ENCODE measurements at places on chromosomes 16 and 17.

- no peak for DNase-seq
These were observed 9.6 kb upstream of the SPN start for GRCh38 chr16:29653471-29653870.

GRCh38 chr17:73743518-73744201, 99.4 kb upstream of the SDK2 start:
- DNase-seq: no peak

DNA sequence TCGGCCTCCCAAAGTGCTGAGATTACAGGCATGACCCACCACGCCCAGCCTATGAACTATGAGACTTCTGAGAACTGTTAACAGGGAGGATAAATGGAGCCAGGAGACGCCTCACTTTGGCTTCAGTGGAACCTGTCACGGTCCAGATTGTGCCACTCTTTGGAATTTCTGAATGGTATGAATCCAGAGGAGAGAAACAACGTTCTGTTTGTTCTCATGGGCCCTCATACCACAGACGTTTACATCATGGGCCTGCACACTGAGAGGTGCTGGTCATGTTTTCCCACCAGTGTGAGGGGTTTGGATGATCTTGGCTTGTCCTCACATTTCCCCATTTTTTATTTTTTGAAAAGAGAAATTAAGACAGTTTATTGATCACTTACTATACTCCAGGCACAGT, 90.3 kb downstream of the YPEL2 start:
- DNase-seq: no peak

DNA sequence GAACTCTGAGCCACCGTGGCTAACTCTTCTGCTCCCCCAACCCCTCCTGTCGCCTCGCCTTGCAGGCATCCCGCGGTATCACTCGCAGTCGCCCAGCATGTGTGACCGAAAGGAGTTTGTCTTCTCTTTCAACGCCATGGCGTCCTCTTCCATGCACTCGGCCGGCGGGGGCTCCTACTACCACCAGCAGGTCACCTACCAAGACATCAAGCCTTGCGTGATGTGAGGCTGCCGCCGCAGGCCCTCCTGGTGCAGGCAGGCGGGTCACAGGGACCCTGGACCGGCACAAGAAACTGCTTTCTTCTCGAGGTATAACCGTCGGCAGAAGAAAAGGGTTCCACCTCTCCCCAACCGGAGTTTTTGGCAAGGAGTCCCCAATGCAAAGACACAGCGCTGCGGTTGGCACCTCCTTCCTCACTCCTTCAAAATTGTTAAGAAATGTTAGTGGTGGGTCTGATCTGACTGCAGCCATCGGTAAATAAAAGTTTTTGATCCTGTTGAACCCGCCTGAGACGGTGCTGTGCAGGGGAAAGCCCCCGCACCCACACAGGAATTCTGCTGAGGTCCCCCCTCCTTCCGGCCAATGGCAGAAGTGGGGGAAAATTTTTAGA, 2.6 kb downstream of the FOXF1 start:
- DNase-seq: no peak

DNA sequence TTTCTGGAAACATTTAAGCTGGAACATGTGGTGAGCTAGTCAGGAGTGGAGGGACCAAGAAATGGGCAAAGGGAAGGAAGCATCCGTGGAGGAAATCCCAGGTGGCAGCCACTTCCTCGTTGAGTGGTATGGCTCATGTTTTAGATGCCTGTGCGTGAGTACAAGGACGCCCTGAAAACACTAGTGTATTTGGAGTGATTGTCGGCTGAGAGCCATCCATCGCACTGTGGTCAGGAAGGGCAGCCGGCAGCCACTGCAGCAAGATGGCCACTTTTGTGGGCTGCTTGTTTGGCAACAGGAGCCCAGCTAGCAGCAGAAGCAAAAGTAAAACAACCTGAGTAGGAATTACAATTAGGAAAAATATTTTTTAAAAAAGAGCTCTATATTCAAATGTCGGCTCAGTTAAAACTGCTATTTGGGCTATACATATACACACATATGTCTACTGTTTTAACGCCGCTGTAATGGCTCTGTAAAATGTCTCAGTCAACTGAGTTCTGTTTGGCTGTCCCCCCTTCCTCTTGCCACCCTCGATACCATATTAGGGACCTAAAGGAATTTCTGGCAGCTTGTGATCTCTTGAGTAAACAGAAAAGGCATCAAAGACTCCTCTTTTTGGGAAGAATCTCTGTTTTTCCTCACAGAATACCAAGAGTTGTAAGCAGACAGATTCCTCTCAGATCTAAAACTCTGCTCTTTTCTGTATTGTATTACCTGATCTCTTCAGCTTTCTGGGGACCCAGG, 39.2 kb downstream of the BRD7 start:
- DNase-seq: no peak

- no peak for DNase-seq
These were observed 269.4 kb downstream of the BCAS3 start for GRCh38 chr17:60947100-60947499.

DNA sequence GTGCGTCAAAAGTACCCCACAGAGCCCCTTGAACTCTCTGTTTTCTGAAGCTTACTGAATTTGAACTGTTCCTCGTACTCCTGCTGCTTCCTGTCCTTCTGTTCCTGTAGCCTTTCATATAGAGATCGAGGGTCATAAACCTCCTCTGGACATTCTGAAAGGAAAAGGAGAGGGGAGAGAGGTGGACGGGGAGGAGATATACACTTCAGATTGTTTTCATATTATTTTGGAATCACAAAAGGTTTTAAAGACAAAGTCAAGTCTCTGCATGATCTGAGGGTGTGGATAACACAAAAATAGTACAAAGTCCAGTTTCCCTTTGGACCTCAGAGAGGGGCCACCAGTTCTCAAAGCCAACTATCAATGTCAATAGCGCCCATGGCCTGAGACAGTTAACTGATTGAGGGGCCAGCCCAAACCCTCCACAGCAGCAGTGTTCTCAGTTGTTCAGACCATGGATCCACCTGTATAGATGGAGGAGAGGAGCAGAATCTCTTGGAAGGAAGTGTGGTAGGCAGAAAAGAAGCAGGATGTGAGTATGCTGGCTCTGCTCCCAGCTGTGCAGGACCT, 13.0 kb downstream of the PSME3IP1 start:
- DNase-seq: no peak

GRCh38 chr16:14015033-14015432, 56.1 kb upstream of the MRTFB start:
- no peak for DNase-seq

- DNase-seq: no peak
These were observed 35.5 kb upstream of the APOH start for GRCh38 chr17:66264696-66265095.

DNA sequence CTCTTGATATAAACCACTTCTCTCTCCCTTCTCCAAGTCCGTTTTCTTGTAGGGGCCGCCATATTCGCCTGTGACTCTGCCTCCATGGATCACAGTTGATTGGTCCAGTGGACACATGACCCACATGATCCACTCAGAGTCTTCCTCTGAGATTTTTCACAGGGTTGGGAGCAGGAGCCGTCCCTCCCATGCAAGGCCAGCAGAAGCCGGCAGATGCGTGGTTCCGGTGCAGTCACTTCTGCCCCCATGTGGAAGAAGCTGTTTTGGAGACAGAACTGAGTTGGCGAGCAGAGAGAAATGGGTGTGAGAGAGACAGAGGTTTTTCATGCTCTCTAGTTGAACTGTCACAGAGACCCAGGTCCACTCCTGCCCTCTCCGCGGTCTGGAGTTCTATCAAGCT, 83.3 kb downstream of the C16orf95 start:
- DNase-seq: no peak

GRCh38 chr16:48024042-48024441, 131.8 kb downstream of the ABCC12 start:
- DNase-seq: no peak

- DNase-seq: no peak
These were observed 64.5 kb downstream of the HS3ST3A1 start for GRCh38 chr17:13537167-13537731.

DNA sequence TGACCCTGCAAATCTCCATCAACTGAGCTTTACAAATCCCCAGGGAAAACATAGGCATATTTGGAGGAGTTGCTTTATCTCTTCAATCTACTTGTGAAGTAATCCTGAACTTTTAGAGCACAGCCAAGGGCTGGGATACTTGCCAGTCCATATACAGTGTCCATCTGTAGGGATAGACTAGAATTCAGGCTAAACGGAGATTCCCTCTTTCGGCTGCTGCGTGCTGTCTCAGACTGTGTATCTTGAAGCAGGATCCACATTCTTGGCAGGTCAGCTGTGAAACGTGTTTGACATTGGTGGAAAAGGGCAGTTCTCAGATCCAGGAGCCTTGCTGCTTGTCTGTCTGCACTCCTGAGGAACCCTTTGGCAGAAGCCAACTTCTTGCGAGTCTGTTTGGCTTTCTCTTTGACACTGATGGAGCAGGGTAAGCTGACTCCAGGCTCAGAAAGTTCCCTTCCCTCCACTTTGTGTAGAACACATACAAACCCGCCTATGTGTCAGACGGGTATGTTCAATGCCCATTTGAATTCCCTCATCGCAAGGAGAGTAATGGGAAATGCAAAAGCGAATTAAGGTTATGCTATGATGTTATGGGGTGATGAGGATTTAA, 221.8 kb downstream of the MAP2K4 start:
- DNase-seq: no peak

DNA sequence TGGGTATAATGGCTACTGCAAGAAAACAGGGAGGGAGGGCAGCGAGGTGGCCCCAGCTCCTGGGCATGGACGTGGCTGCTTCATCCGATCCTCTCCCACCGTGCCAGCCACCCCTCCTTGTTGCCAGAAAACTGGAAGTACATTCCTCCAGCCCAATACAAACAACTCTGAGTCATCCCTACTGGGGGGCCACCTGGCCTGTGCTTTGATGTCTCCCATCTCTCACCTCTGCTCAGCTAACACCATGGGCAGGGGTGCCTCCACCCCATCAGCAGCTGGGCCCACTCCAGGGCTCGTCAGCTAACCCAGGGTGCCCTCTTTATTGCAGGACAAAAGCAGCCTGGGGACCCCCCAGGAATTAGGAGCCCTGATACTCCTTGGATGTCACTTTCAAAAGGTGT, 2.0 kb downstream of the RHBDF2 start:
- no peak for DNase-seq
